ENCODE measurements at places on chromosomes 3 and 15.
A peak's percentile ranks its signal among the peaks of the same experiment; 100 is the strongest.

DNA sequence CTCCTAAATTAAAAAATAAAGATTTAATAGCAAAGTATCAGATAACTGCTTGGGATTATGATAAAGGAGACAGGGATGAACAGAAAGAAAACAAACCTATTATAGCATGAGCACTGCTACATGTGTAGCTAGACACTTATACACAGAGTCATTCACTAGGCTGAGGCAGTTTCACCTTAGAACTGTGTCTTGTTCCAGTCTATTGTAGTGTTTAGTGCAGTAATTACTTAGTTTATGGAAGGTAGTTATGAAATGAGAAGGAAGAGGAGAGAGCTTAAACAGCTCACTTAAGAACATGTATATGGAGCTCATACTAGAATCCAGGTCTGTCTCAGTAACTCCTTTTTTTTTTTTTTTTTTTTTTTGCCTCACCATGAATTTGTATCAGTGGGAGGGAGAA is 441.4 kb downstream of the PDCD6IP start:
- DNase-seq = no peak

- no peak for DNase-seq
Observed at GRCh38 chr15:29913528-29914135, 91.4 kb upstream of the TJP1 start.

DNA sequence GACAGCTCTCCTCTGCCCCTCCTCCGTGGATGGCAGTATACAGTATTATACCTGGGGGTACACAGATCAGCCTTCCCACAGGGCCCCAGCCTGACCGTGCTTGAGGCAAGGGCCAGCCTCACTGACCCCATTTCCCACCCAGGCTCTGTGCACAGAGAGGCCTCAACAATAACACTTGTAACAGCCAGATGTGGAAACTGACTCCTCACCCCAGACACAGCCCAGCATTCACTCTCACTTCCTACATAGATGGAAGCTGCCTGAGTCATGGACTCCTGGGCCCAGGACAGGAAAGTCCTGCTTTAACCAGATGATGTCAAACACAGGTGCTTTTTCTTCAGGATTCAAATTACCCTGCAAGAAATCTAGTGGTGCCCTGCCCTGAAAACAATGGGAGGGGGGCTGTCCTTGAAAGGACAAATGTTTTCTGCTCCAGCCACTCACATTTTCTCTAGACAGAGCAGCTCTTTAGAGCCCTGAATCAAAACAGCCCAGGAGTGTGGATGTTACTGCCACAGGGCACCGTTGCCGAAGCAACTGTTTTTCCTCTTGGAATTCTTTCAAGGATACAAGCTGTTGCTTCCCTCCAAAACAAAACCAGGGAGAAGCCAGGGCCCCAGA is 16.4 kb downstream of the CCDC12 start:
- no peak for DNase-seq

- no peak for DNase-seq
Observed at GRCh38 chr3:163587342-163587741, 1491.0 kb downstream of the SI start.

GRCh38 chr15:80026310-80026709 is 33.2 kb upstream of the ZFAND6 start:
- no peak for DNase-seq

DNA sequence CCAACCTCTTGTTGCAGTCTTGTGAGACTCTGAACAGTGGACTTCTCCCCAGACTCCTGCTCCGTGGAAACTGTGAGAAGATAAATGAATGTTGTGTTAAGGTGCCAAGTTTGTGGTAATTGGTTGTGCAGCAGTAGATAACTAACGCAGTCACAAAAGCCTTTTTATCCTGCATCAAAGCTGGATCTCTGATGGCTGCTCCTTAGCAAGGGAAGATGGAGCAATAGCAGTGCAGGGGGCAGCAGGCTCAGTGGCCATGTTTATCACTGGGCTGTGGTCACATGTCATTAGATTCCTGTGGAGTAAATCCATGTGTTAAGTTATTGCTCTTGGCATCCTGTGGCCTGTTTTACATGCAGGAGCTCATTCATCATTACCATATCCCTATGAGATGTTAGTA is 13.5 kb downstream of the CMTM7 start:
- no peak for DNase-seq

- no peak for DNase-seq
Observed at GRCh38 chr3:57120451-57121174, 44.5 kb downstream of the IL17RD start.

GRCh38 chr3:11724615-11725339 is 81.1 kb upstream of the VGLL4 start:
- DNase-seq = peak; percentile 49

- DNase-seq = no peak
Observed at GRCh38 chr3:114958930-114959329, 188.2 kb downstream of the ZBTB20 start.

DNA sequence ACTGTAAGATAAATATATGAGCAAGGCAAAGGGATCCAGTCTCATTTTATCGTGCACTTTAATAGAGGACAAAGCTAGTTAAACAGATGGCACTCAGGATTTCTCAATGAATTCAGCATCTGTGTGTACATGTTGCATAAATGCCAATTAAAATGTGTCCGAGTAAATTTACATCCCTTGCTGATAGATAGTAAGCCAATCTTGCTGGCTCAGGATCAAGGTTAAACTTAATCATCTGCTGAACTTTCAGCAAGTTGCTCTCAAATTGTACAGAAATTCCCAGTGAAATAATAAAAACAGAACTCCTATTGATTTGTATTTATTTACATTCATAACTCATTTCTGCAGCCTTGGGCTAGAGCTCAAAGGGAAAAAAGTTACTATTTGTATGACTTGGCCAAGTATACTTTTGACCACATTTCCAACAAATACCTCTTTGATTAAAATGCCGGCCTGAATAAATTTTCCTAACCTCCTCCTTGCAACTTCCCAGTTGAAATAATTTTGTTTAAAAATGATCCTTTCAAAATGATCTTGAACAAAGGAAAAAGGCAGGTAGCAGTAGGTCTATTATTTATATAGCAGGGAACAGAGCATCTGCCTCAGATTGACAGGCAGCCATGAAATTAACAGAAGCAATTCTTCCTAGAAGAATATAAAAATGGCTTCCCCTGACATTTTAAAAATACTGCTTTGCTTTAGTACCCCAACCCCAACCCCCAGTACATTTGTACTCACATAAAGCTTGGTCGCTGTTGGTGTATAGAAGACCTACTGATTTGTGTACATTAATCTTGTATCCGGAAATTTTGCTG is 1001.9 kb downstream of the ROBO1 start:
- DNase-seq = no peak

DNA sequence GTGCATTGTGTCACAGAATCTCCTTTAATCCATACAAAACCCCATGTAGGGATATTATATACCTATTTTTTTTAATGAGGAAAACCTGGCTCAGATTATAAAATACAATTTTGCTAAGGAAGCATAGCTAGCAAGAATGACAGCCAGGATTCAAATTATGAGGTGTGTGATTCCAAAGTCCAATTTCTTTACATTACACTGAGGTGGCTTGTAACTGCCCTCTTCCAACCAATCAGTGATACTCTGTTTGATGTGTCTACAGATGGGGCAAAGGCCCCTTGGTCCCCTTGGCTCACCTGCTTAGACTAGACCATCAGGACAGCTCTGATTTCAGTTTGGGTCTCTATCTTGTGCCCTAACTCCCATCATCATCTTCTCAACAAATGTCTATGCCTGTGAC is 120.3 kb upstream of the ADAMTS9 start:
- DNase-seq = no peak

DNA sequence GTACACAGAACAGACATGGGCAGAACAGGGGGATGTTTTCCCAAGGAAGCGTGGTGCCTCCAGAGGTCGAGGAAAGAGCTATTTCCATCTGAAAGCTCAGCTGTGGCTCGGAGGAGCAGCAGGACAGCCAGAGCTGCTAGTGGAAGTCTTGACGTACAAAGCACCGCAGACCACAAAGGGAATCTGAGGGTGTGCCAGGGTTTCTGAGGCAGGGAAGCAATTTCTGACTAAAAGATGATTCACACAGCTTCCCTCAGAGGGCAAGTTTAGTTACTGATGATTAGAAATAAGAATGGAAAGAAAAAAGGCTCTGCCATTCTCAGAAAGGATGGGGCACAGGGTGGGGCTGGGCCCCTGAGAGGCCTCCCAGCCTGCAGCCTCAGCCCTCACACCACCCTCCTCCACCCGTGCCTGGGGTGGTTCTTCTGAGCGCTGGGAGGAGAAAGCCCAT is 45.8 kb upstream of the SEC13 start:
- DNase-seq = peak; percentile 80

- no peak for DNase-seq
Observed at GRCh38 chr15:76192715-76193114, 118.6 kb downstream of the ETFA start.

DNA sequence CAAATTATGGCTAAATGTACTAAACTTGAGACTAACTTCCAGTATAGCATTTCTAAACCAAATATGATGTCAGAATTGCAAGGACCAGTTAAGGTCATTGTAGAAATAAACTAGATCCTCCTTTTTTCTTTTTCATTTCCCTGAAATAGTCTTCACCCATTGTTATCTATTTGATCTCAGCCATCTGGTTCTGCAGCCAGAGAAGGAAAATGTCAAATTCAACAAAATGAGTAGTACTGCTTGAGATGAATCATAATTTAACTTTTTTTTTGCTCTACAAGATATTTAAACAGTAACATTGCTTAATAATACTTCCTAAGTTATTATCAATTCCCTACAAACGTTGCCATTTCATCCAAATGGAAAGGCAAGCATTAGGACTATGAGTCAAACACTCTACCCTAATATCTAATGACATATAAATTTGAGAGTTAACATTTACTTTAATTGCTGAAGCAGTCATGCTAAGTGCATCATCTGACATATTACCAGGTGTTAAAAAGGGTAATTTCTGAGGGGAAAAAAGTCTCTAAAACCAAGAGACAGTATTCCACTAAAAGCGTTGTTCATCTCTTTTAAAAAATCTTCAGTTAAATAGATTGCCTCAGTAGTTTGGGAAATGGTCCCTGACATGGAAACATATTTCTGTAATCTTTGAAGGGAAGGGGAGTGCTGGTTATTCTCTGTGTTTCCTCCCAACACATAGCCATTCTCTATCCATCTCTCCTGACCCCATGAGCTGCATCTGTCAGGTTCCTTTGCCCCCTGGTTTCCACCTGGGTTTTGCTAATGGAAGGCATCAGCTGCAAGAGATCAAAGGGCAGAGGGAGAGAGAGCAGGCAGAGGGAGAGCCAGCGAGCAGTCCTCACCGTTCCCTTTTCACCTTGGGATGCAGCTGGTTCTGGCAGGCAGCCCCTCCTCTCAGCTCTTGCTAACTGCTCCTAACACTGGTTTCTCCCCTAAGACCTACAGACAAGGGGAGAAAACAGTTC is 138.5 kb downstream of the ARPP21 start:
- no peak for DNase-seq

GRCh38 chr3:195031574-195032003 is 239.4 kb downstream of the XXYLT1 start:
- no peak for DNase-seq

DNA sequence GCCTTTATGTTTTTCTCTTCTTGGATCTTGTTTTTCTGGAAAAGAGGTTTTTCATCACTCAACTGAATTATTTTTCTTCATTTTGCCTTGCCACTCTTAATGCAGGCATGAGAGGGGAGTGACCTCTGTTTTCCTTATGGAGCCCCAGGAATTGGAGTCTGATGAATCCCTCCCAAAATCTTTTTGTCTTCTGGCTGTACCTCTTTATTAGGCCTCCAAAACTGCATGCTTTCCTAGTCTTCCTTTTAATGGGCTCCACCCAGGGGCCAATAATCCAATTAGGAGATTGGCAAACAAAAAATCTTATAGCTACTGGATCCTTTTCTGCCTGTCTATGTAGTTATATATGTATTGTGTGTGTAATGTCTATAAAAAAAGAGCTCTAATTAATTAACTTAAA is 192.4 kb upstream of the PEX5L start:
- no peak for DNase-seq

DNA sequence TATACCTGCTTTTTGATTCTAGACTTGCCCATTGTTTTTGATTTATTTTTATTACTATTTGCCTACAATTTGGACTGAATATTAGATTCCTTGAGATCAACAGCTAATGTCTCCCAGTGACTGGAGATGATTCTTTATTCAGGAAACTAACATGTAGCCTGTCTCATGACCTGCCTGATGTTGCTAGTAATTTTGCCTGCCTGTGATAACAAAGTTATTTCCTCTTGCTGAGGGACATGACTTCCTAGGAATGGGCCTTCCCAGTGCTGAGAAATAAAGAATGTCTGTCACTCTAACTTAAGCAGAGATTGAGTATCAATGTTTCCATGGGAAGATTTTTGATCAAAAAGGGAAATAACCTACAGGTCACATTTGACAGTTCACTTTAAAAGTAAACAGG is 13.4 kb upstream of the NPHP3 start:
- DNase-seq = no peak

GRCh38 chr15:69924531-69924930 is 173.2 kb downstream of the TLE3 start:
- DNase-seq = no peak

GRCh38 chr3:98151241-98151640 is 4.0 kb downstream of the OR5H14 start:
- DNase-seq = no peak

DNA sequence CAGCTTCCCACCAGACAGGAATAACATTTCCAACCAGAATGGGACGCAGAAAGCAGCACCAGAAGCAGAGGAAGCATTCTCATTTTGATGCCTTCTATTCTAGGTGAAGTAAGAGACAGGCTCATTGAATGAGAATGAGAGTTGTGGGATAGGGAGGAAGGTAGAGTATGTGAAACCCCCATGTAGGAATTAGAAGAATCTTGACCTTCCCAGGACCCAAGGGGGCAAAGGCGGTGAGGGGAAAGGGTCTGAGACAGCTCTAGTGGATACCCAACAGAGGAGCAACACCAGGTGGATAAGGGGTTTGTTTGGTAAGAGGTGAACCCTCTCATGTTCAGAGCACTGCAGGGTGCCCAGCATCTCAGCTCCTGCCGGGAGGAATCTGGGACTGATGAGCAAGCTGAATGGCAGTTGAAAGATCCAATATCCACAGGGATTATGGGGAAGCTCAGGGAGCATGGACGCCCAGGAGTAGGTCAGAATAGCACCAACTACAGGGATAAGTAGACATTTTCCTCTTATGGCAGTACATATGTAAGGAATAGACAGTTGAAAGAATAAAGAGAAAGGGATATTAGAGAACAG is 77.0 kb downstream of the PLCL2 start:
- no peak for DNase-seq

GRCh38 chr3:63132461-63133250 is 145.5 kb upstream of the SYNPR start:
- DNase-seq = no peak

GRCh38 chr3:131224886-131225550 is 156.6 kb upstream of the NUDT16 start:
- DNase-seq = no peak

DNA sequence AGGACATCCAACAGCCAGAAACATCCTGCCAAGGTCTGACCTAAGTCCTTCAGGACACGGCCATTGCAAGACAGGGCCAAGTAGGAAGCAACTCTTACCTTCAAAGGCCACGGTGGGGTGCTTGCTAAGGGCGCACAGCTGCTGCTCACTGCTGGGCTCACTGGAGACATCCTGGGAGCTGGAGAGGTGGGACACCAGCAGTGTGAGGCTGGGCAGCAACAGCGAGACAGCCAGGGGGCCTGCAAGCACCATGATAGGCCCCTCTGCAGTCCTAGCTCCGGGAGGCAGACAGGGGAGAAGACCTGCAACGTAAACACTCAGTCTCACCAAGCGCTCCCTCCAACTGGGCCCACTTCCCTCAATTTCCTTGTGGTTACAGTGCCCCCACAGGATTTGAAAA is 79.2 kb downstream of the SEMA5B start:
- DNase-seq = no peak

GRCh38 chr15:45254405-45254804 is 2.4 kb downstream of the SLC28A2 start:
- no peak for DNase-seq

GRCh38 chr3:171860830-171861535 is 17.8 kb downstream of the TMEM212 start:
- no peak for DNase-seq

Data from activated CD4-positive, alpha-beta T cell treated with anti-CD3 and anti-CD28 coated beads, Interleukin-2, amount 50 U/mL, for 16 hours (primary cell).